ENCODE measurements at places on chromosomes 7 and 10.

DNA sequence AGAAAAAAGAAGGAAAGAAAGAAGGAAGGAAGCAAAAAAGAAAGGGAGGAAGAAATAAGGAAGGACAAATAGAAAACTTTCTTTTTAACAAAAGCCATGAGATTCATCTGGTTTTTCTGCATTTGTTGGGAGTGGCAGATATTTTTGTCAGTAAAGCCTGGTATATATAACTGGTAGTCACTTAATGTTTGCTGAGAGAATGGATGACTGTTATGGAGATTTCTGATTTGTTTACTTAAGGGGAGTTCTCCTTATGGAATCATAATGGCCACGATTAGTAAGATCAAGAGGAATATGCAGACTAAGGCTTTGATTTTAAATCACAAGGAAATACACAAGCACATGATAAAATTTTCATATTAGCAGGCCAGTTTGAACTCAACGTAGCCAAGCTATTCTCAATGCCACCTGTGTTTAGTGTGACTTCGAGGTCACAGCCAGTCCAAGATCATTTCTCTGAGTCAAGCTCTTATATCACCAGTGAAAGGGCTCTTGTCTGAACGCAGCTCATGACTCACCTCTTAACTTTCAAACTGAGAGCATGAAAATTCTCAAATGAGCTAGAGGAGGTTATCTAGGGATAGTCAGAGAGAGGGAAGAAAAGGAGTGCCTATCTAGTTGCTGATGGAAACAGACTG, 445.1 kb upstream of the ZMIZ1 start:
- no peak for DNase-seq

DNA sequence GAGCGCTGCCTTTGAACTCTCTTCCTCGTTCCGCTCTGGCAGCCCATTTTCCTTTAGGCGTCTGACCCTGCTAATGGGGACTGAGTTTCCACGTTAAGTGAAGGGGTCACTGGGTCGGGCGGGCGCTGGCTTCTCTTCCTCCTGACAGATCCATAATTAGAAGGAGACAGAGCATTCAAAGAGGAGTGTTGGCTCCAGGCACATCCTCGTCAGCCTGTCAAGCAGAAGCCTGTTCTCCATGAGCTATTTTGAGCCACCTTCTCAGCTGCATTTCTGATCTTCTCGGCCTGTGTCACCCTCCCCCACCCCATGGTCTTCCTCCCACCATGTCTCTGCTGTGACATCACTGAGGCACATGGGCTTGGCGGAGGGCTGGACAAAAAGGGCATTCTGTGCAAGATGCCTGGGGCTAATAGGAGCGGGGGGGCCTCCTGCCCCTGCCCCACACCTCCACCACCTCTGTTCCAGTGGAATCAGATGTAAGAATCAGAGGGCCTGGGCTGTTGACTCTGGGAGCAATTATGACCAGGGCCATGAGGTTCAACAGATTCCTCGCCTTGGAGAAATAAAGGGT, 248.1 kb downstream of the PLXNA4 start:
- DNase-seq: no peak

GRCh38 chr10:26475386-26475785, 37.2 kb downstream of the APBB1IP start:
- DNase-seq: no peak

DNA sequence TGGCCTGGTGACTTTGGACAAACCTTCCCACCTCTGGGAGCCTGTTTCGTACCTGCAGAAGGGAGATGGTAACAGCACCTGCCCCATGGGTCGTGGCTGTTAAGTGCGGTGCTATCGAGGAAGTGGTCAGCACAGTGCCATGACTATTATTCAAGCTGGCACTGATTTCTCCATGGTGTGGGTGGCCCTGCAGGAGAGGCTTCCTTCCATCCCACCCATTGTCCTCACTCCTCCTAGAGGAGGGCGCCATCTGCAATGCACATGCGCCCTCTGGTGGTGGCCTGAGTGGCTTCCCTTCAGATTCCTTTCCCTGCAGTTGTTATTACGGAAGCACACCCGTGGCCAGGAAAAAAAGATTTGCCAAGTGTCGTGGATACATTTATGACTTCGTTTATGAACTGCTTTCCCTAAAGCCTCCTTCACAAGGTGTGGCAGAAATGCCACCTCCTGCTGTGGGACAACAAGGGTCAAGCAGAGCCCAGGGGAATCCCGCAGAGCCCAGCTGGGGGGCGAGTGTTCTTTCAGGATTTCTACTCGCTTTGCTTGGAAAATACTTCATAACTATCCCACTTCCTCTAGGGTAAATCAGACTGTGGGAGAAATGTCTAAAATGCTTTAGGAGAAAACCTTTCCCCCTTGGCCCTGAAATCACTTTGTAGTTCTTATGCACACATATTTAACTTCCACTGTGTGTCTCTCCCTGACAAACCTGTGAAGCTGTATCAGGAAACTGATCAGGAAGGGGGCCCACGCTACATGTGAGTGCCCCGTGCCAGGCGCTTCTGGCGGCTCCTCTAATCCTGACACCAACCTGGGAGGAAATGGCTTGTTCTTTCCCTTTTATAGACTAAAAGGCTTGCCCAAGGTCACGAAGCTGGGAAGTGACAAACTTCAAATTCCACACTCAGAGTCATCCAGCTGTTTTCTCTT, 98.0 kb upstream of the ANLN start:
- DNase-seq: peak; percentile 85

DNA sequence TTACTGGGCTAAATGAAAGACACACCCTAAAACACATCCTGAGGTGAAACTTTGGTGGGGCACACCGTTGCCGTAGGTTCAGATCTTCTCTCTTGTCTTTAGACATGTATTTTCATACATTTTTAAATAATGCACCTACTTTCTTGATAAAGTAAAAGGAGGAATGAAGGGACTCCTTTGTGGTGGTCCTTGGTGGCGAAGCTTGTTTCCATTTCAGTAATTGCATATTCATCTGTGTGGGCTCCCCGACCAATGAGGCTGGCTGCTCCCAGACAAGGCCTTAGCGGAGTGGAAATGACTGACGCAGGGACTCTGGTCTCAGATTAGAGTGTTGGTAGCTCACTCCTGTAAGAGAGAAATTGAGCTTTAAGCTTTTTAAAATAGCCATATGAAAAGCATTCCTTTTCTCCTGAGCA, 815 bp downstream of the CCSER2 start:
- DNase-seq: no peak

- peak; percentile 81 for DNase-seq
Observed at GRCh38 chr10:125060826-125061556, 99.4 kb downstream of the CTBP2 start.

DNA sequence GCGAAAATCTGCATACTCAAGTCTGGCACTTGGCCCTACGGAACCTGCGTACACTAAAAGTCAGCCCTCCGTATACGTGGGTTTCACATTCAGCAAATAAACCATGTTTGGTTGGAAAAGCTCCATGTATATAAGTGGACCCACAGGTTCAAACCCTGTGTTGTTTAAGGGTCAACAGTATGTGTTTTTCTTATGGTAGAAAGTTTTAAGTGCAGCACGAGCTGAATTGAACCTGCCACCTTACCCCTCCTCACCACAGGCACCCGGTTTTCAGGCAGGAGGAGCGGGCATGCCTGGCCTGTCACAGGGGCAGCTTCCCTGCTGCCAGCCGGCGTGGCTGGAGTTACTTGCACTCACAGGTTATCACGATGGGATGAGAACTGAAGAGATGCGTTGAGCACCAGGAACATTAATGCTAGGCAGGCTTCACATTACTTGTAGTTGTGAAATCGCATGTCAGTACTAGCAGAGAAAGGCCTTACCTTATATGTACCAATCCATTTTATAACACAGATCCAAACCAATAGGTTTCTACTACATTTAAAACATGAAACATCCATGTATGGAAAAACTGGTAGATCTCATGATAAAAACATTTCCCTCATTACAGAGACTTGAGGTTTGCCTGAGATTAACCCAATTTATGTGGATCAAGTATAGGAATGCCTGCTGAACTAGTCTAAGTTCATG, 12.9 kb downstream of the INSIG1 start:
- no peak for DNase-seq

- no peak for DNase-seq
Observed at GRCh38 chr7:38880035-38880434, 29.0 kb downstream of the VPS41 start.

- DNase-seq: no peak
Observed at GRCh38 chr10:90915766-90916075, 5.2 kb downstream of the ANKRD1 start.

DNA sequence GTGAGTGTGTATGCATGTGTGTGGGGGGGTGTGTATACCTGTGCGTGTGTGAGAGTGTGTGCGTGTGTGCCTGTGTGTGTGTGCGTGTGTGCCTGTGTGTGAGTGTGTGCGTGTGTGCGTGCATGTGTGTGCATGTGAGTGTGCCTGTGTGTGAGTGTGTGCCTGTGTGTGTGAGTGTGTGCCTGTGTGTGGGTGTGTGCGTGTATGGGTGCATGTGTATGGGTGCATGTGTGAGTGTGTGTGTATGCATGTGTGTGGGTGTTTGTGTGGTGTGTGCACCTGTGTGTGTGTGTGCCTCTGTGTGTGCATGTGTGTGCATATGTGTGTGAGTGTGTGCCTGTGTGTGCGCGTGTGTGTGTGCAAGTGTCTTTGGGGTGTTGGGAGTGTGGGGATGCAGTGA, 6.4 kb downstream of the ANTXRL start:
- DNase-seq: no peak

GRCh38 chr7:117098457-117098856, 145.2 kb downstream of the ST7 start:
- no peak for DNase-seq

- no peak for DNase-seq
Observed at GRCh38 chr10:73588656-73589055, 2.5 kb downstream of the USP54 start.

GRCh38 chr7:140873434-140873833, 51.3 kb downstream of the BRAF start:
- no peak for DNase-seq

GRCh38 chr10:132296666-132297443, 10.9 kb downstream of the STK32C start:
- DNase-seq: no peak

GRCh38 chr7:157814931-157815705, 478.3 kb downstream of the DNAJB6 start:
- no peak for DNase-seq

DNA sequence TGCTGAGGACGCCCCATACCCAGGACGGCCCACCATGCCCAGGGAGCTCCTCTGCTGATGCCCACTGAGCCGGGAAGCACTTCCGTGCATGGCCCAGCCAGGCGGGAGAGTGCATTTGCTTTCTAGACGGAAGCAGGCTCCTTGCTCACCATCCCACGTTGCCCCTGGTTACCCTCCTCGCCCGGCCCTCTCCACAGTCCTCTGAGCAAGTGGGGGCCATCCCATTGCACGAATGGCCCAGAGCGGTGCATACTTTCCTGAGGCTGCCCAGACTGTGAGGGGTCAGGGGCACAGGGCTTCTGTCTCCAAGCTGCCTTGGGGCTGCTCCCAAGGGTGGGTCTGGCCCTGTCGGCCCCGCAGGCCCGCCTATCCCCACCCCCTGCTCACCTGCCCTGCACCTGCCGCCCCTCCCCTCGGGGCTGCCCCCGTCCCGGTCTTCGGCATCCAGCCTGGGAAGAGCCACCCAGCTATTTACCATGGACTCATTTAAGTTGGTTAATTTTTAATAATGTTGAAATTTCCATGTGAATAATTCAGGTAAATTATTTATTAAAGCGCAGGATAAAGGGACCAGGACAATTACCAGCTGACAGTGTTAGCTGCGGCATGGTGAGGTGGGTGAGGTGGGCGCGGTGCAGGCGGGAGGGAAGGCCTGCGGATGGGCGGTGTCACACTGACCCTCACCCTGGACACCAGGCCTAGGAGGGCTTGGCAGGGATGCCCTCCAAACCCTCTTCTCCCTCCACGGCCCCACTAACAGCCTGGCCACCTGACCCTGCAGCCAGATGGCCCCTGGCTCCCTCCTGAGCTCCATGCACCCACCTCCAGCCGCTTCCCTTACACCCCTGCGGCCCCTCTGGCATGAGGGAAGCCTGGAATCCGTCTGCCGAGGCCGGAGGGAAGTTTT, 104.4 kb downstream of the MICALL2 start:
- no peak for DNase-seq

- DNase-seq: no peak
Observed at GRCh38 chr7:101728128-101728527, 89.3 kb upstream of the CUX1 start.

DNA sequence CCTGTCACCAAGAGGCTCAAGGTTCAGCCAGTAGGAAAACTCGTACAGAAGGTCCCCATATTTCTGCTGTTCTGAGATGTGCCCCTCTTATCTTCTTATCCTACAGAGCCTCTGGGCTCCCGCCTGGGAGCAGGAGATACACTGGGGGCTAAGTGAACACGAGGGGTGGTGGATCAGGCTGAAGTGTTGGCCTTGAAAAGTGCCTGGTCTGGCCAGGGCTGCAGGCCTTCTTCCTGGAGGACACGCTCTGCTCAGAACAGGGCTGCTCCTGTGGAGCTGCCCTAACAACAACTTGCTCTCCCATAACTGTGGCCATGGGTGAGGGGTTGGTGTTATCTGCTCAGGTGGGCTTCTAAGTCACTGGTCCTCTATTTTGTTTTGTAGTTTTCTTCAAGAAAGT, 33.7 kb downstream of the C10orf120 start:
- DNase-seq: no peak

DNA sequence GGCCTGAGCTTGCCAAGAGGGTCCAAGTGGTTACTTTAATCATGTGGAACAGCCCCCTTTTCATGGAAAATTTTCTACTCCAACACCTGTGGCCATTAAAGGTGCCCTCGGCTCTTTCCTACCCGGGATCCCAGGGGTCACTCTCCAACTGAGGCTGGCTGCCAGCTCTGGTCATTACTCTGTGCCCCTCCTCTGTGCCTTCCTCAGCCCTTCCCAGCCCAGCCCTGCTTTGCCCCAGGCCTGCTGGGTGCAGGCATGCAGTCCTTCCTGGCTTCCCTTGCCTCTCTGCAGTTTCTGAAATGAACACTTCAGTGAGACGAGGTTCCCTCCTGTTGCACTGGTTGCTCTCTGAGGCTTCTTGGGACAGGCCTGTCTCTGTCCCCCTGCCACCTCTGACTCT, 951.1 kb upstream of the ZNF722 start:
- DNase-seq: no peak

GRCh38 chr10:34444223-34445183, 370.6 kb downstream of the PARD3 start:
- no peak for DNase-seq

DNA sequence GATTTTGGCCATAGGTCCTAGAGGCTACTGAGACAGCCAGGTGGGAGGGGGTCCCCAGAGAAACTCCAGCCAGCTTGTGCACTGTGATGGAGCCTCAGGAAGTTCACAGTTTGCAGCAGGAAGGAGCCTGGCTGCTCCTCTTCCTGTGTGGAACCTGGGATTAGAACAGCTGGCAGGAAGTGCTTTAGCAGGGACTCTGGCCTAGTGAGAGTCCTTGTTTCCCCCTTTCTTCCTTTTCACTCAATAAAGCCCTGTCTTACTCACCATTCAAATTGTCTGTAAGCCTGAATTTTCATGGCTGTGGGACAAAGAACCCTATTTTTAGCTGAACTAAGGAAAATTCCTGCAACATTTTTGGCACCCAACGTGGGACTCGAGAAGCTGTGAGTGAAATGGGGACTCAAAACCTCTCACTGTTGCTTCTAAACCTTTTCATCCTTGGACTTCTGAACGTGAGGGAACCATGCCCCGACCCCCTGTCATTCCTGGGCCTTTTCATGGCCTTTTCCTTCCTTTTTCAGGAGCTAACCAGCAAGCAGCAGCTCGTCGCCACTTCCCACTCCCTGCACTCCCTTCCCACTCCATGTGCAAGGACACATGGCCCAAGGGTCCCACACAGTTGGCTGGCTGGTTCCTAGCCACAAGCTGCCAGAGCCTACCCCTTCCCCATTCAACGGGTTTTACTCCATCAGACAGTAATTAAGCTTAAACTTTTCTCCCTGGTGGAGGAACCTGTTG, 32.8 kb upstream of the SORCS3 start:
- DNase-seq: no peak
